ENCODE measurements at places on chromosomes 2 and 18. TPM values are rescaled to one million over a fixed set of nuclear protein-coding genes. Genes with fewer than 3 reads are reported as not detected.

GRCh38 chr18:25056429-25056828 lies 295.5 kb downstream of the ZNF521 start:
- no peak for DNase-seq

DNA sequence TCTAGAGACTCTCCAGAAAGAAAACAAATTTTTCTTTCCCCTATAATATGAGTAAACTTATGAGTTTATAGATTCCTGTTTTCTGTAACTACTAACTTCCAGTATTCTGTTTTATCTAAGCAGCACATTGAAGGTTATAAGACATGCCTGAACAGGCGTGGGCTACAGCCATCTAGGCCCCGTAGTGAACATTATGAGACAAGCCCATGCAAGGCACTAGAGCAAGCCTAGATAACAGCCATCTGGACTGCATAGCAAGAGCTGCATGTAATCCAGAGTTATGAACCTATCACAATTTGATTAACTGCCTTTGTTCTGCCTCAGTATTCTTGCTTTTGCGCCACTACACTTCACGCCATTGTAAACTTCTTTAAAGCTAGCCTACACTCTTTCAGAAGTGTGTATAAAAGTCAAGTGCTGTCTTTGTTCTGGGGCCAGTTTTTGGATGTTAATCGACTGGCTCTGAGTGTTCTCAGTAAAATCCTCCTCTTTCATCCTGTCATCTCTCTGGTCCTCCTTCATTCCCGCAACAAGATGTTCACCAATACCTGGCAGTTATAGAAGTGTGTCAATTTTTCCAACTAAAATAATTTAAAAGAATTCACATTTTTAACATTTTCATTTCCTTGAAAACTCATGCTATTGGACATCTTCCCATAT lies 3.0 kb upstream of the SULT1C3 start:
- no peak for DNase-seq

Gene BOLL
- not detected for polyA plus RNA-seq

Gene IL1RN
- polyA plus RNA-seq: 0.74 TPM

Data from aorta (tissue), 5 donors.